IMR-90 (cell line): ENCODE measurements at places on chromosomes 11 and 22. TPM values are rescaled to one million over a fixed set of nuclear protein-coding genes. Genes with fewer than 3 reads are reported as not detected.
A peak's percentile ranks its signal among the peaks of the same experiment; 100 is the strongest.

DNA sequence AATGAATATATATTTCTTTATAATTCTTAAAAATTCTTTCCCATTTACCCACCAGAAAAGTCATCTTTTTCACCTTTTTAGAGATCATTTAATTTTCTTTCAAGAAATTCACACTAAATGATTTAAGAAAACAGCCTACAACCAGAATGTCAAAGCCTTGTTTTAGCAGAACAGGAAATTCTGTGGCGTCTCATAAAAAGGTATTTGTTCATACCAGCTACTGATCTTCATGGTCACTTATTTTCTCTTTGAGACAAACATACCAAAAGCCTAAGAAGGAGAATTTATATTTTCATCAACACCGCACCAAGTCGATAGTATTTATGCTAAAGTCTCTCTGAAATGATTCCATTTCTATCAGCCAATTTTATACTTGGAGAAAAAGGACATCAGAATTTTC is 105.3 kb downstream of the ETS1 start:
- H3K36me3 ChIP-seq, result peaks cover 44% of the 10 kb centered on the region
- peaks cover 21% of the 10 kb centered on the region for H3K4me1 ChIP-seq
- H3K27me3 ChIP-seq, result no peaks in the 10 kb centered on the region
- no peak overlapping the region for H3K4me3 ChIP-seq

DNA sequence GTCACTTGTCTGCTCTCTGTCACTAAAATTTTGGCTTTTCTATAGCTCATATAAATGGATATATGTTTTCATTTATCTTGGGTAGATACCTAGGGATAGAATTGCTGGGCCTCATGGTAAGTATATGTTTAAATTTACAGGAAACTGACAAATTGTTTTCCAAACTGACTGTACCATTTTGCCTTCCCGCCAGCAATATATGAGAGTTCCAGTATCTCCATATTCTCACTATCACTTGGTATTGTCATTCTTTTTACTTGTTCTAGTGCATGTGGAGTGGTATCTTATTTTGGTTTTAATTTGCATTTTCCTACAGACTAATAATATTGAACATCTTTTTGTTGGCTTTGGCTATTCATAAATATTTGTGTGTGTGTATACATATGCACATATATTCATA is 101.7 kb downstream of the TMEM135 start:
- no peaks in the 10 kb centered on the region for H3K36me3 ChIP-seq
- H3K27ac ChIP-seq, result no peak overlapping the region
- H3K4me3 ChIP-seq, result no peak overlapping the region
- H3K27me3 ChIP-seq, result no peaks in the 10 kb centered on the region
- no peak for DNase-seq

DNA sequence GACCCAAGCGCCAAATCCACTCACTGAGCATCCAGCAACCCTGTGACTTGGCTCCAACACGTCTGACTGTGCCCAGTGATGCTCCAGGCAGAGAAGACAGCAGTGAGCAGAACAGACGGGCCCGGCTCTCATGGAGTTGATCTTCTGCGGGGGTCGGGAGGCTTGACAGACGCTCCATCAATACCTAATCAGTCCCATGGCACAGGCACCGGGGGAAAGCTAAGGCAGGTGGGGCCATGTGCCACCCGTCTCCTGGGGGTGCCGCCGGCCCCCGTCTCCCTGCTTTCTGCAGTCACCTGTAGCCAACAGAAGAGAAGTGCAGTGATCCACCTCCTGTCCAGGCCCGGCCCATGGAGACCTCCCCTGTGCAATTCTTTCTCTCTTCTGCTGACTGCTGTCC is 47.5 kb downstream of the LINC01488 start:
- H3K36me3 ChIP-seq, result no peaks in the 10 kb centered on the region
- DNase-seq, result no peak
- no peak overlapping the region for H3K4me3 ChIP-seq

DNA sequence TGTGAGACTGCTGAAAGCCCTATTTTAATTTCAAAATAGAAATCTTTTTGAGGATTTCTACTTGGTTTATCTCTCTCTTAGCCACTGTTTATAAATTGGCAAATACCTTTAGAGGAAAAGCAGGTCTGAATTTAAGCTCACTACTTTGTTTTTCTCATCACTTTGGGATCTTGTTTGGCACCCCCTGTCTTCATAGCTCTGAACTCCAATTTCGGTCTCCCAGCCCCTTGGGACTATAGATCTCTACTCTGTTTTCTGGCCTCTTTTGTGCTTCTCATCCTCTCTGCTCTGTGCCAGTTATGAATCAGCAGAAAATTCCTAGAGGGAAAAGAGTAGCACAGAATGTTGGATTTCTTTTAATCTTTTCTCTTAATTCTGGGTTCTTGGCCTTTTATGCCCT is 118.3 kb downstream of the CYP2R1 start:
- H3K4me1 ChIP-seq, result no peaks in the 10 kb centered on the region
- peak; percentile 0 for DNase-seq
- no peak overlapping the region for H3K27ac ChIP-seq
- H3K36me3 ChIP-seq, result no peaks in the 10 kb centered on the region
- no peaks in the 10 kb centered on the region for H3K27me3 ChIP-seq
- H3K4me3 ChIP-seq, result no peak overlapping the region

- no peaks in the 10 kb centered on the region for H3K27me3 ChIP-seq
- H3K27ac ChIP-seq, result peak overlapping the region; percentile 87
- H3K4me3 ChIP-seq, result no peak overlapping the region
- H3K36me3 ChIP-seq, result no peaks in the 10 kb centered on the region
- peaks cover 18% of the 10 kb centered on the region for H3K4me1 ChIP-seq
These were observed 29.6 kb downstream of the C22orf31 start for GRCh38 chr22:29032014-29032475.

DNA sequence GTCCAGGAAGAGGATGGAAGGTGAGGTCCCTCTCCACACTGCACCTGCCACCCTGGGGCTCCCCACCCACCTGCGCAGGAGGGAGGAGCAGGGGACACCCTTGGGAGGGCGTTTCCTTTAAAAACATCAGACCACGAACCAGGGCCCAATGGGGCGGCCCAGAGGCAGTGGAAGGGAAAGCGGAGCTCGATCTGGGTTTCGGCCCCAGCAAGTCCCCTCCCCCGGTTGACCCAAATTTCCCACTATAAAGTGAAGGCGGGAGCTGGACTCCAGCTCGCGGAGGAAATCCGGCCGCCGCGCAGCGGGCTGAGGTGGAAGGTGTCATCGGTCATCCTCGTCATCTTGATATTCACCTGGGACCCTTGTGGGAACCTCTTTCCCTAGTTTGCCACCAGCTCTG is 99.3 kb downstream of the WNT7B start:
- no peak for DNase-seq
- H3K27ac ChIP-seq, result no peak overlapping the region
- no peak overlapping the region for H3K4me3 ChIP-seq

- H3K4me1 ChIP-seq, result no peaks in the 10 kb centered on the region
- H3K4me3 ChIP-seq, result no peak overlapping the region
These were observed 23.4 kb upstream of the RIC3 start for GRCh38 chr11:8192016-8192895.

DNA sequence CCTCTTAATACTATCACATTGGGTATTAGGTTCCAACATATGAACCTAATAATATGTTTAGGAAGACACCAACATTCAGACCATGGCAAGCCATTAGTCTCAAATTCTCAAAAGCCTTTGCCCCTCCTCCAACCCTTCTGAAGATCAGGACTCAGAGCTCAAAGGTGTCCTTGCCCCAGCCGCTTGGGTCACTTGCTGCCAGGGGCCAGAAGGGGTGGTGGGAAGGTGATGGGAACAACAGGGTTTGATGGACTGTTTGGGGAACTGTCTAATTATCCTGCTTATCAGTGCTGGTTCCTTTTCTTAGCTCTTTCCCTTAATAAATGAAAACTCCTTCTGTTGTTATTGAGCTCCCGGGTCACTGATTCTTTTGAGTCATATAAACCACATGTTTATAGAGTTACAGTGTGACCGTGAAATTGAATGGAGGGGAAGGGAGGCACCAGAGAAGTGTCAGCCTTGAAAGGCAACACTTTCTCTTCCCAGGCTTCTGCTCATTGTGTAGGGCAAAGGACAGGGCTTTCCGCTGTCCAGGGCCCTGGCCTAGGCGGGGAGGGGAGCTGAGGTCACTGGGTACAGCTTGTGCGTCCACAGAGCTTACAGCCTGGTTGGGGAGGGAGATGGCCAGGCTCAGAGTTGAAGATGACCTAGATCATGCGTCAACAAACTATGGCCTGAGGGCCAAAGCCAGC is 105.1 kb downstream of the FBXO7 start:
- no peaks in the 10 kb centered on the region for H3K36me3 ChIP-seq
- DNase-seq, result peak; percentile 69
- H3K4me3 ChIP-seq, result no peak overlapping the region
- peaks cover 16% of the 10 kb centered on the region for H3K4me1 ChIP-seq
- H3K27ac ChIP-seq, result peak overlapping the region; percentile 47; the same call in 1 of the 2 replicates

GRCh38 chr11:102534261-102534872 is 3.8 kb upstream of the MMP7 start:
- H3K27me3 ChIP-seq, result peaks cover 7% of the 10 kb centered on the region
- H3K27ac ChIP-seq, result no peak overlapping the region
- H3K4me1 ChIP-seq, result no peaks in the 10 kb centered on the region
- no peak overlapping the region for H3K4me3 ChIP-seq
- no peak for DNase-seq
- H3K36me3 ChIP-seq, result no peaks in the 10 kb centered on the region

- H3K36me3 ChIP-seq, result no peaks in the 10 kb centered on the region
- DNase-seq, result no peak
These were observed 77.1 kb upstream of the CD82 start for GRCh38 chr11:44488165-44488965.

DNA sequence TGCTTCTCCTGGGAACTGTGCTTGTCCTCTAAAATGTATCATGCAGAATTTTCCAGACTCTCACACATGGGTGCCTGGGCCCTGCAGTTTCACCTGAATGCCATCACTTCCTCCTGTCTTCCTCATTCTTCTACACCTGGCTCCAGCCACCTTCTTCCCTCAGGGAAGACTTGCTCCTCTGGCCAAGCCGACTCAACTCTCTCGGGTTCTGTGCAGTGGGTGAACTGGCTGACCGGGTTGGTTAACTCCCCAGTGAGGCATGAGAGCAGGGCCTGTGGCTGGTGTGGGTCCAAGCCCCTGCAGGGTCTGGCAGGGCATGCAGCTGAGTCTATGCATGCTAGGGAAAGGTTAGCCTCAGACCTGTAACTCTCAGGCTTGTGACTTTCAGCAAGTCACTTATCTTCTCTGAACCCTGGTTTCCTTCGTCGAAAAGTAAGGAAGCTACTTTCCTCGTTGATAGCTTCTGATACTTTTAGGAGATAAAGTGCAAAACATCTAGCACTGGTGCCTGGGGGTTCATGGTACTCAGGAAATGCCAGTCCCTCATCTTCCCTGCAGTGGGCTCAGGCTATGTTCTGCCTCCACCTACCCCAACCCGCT is 11.9 kb downstream of the CD82 start:
- H3K27me3 ChIP-seq, result no peaks in the 10 kb centered on the region
- no peak overlapping the region for H3K27ac ChIP-seq
- peaks cover 28% of the 10 kb centered on the region for H3K4me1 ChIP-seq
- no peak for DNase-seq
- no peak overlapping the region for H3K4me3 ChIP-seq

Gene ANO1
- total RNA-seq, result 4.1 and 4.4 TPM in 2 replicates

Gene ZNF195
- total RNA-seq, result 17.2 and 24.4 TPM in 2 replicates

GRCh38 chr22:27146866-27147633 is 489.7 kb downstream of the MIAT start:
- peaks cover 8% of the 10 kb centered on the region for H3K27me3 ChIP-seq
- DNase-seq, result no peak
- peaks cover 4% of the 10 kb centered on the region; the same call in 1 of the 2 replicates for H3K4me1 ChIP-seq

- no peak for DNase-seq
- no peaks in the 10 kb centered on the region for H3K36me3 ChIP-seq
- no peaks in the 10 kb centered on the region for H3K27me3 ChIP-seq
- no peak overlapping the region for H3K27ac ChIP-seq
- no peak overlapping the region for H3K4me3 ChIP-seq
These were observed 40.4 kb downstream of the SHISAL1 start for GRCh38 chr22:44272401-44272771.

- H3K36me3 ChIP-seq, result no peaks in the 10 kb centered on the region
- no peaks in the 10 kb centered on the region for H3K27me3 ChIP-seq
- H3K4me1 ChIP-seq, result no peaks in the 10 kb centered on the region
- H3K4me3 ChIP-seq, result no peak overlapping the region
- no peak for DNase-seq
These were observed 6.6 kb upstream of the TEAD1 start for GRCh38 chr11:12667646-12668045.

DNA sequence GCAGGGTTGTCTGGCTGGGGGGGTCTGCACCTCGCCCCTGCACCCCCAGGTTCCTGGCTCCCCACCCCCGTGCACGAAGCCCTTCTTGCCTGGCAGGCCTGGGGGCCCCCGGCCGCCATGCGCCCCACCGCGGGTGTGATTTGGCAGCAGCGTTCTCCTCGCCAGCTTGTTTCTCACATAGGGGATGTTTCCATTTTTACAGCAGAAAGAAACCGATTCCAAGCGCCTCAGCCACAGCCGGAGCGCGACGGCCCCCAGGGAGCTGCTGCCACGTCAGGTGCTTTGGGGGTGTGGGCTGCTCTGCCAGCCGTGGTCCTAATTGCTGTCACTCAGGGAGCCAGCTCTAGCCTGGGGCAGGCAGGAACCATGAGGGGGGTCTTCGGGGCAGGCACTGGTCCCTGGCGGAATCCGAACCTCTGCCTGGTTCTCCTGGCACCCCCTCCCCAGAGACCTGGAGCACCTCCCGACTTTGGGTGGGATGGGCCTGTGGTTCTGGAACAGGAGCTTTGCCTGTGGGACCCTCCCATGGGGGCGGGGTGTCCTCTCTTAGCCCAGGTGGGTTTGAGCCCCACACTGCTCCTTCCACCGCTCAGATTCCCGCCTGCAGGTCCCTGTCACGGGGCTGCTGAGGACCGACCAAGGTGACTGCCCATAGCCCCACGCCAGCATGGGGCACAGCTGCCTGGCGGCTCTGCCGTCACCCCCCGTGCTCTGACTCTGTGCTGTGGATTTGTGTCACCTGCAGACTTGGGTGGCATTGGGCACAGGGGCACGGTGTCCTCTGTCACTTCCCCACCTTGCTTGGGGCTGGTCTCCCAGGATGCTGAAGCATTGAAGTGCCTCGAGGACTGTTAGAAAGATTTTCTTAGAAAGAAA is 54.0 kb downstream of the RTN4R start:
- no peaks in the 10 kb centered on the region for H3K4me1 ChIP-seq
- no peak overlapping the region for H3K27ac ChIP-seq
- DNase-seq, result no peak
- H3K27me3 ChIP-seq, result peaks cover 15% of the 10 kb centered on the region; the same call in 1 of the 2 replicates

GRCh38 chr11:25520459-25520858 is 811.5 kb upstream of the ANO3 start:
- H3K4me1 ChIP-seq, result no peaks in the 10 kb centered on the region
- no peaks in the 10 kb centered on the region for H3K27me3 ChIP-seq
- DNase-seq, result no peak
- no peak overlapping the region for H3K4me3 ChIP-seq

GRCh38 chr11:80240245-80240644 is 799.4 kb upstream of the TENM4 start:
- H3K36me3 ChIP-seq, result no peaks in the 10 kb centered on the region
- no peak for DNase-seq
- H3K27ac ChIP-seq, result no peak overlapping the region
- H3K4me1 ChIP-seq, result no peaks in the 10 kb centered on the region
- H3K27me3 ChIP-seq, result no peaks in the 10 kb centered on the region
